SK-N-DZ (cell line): ENCODE measurements at places on chromosomes 3 and 15.

GRCh38 chr3:127867986-127868385 lies 45.7 kb upstream of the MGLL start:
- no peak for DNase-seq

- no peak for DNase-seq
Observed at GRCh38 chr3:177652556-177653291, 455.4 kb upstream of the TBL1XR1 start.

GRCh38 chr3:178435575-178435974 lies 100.7 kb upstream of the KCNMB2 start:
- no peak for DNase-seq

GRCh38 chr15:84955089-84955848 lies 26.4 kb upstream of the PDE8A start:
- peak; percentile 66 for DNase-seq

GRCh38 chr3:43004282-43004681 lies 25.2 kb downstream of the GASK1A start:
- no peak for DNase-seq

DNA sequence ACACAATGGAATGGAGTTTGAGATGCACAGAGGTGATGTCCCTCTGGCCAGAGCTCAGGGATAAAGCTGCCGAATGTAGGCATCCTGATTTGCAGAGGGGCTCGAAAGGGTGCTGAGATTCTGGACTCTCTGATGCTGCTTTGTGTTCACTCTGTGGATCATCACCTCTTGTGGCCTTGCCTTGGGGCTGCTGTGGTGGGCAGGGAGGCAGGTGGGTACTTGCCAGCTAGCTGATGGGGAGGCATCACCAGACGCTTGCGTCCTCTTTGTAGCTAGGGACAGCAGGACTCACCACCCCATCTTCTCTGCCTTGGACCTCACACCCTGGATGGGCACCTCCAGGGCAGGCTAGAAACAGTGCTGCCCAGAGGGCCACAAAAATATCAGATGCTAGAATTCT lies 14.6 kb upstream of the RASGRF1 start:
- DNase-seq: no peak

DNA sequence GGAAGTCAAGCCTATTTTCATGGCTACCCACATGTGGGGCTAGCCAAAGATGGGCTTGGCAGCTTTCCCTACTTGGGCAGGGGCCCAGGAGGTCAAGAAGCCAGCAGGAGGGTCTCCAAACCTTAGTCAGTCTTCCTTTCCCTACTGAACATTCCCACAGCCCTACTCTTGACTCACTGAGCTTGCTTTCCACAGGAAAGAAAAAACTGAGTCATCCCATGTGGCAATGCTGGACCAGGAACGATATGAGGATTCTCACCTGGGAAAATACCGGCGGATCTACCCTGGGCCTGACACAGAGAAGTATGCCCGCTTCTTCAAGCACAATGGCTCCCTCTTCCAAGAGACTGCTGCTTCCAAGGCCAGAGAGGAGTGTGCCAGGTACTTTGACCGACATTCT lies 3.7 kb upstream of the NGRN start:
- no peak for DNase-seq
